ENCODE measurements at places on chromosomes 16 and 17.

GRCh38 chr17:15900871-15901270 is 44.1 kb upstream of the ADORA2B start:
- no peak for DNase-seq

- DNase-seq: no peak
Observed at GRCh38 chr17:44578947-44579346, 21.7 kb downstream of the FZD2 start.

- DNase-seq: no peak
Observed at GRCh38 chr17:30809867-30810266, 14.6 kb downstream of the CRLF3 start.

DNA sequence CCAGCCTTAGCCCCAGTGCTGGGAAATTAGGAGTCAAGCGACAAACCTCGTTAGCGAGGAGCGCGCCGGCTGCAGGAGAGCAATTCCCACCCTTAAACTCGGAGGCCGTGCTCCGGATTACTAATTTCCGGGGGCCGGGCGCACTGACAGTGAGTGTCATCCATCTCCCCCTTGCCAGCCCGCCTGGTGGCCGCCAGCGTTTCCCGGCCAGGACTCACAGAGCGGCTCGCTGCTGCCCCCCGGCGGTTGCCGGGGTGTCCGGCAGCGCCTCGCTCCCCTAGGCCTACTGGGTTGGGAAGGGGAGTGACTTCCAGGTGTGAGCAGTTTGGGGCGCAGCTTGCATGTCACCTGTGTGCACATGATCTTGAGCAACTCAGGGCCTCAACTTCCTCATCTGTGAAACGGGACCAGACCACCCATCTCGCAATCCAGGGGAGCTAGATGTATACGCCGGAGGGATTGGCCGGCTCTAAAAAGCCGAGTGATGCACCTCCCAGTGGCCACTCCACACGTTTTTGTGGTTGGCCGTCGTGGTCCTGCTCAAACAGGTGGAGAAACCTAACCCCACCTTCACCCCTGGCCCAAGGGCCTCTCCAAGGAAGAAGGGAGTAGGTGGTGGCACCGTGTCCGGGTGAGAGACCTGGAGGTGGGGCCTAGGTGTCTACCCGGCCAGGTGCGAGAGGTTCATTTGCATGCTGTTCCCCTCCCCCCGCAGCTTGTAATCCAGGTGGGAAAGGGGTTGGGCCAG is 2.5 kb upstream of the GSE1 start:
- DNase-seq: peak; percentile 91

- DNase-seq: no peak
Observed at GRCh38 chr16:82936941-82937551, 310.3 kb downstream of the CDH13 start.

- no peak for DNase-seq
Observed at GRCh38 chr17:60993497-60993896, 315.8 kb downstream of the BCAS3 start.

DNA sequence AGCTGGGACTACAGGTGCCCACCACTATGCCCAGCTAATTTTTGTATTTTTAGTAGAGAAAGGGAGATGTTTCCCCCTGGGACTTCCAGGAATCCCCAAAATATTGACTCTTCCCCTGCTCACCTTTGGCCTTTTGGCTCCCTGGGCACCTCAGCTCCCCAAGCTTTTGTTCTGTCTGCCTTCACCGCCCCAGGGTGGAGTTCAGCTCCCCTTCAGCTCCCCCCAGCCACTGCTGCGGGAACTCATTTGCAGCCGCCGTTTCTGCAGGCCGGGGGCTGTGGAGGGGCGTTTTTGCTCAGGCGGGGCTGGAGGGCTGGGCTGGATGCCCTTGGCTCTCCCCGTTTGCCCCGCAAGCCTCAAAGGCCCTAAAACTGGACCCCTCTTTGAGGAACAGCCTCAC is 47.9 kb downstream of the CRISPLD2 start:
- no peak for DNase-seq
